ENCODE measurements at places on chromosomes 11 and 22. TPM values are rescaled to one million over a fixed set of nuclear protein-coding genes. Genes with fewer than 3 reads are reported as not detected.

The KCNQ1 gene
- total RNA-seq, result 334 TPM

The UPB1 gene
- total RNA-seq, result 0.61 TPM

The MMP12 gene
- total RNA-seq, result not detected

DNA sequence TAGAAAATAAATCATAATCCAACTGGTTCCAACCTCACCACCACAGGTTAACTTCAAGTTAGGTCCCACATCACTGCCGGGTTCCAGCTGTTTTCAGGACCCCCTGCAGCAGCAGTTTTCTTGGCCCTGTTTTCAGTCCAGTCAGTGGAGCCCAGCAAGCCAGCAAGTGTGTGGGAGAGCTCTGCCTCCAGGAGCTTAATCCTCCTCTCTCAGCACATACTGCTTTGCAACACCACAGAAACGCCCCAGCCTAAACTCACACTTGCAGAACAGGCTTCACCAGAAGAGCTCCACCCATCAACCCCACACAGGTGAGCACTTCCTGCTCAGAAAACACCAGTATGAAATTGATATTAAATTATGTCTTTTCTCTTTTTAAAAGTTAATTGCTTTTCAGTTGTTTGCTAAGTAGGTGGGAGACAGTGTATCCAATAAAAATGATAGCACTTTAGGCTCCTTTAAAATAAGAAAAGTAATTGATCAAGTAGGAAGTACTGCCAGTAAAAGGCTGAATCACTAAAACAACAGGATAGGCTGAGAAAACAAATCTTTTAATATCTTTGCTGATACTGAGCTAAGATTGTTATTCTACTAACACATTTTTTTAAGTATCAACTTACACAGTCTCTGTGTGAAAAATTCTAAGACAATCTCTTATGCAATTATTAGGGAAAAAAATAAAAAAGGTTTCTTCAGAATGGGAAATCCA, 81.5 kb upstream of the TP53AIP1 start:
- no peak overlapping the region for H3K27ac ChIP-seq
- H3K4me1 ChIP-seq, result peaks cover 21% of the 10 kb centered on the region
- DNase-seq, result no peak
- no peaks in the 10 kb centered on the region for H3K36me3 ChIP-seq
- no peaks in the 10 kb centered on the region for H3K27me3 ChIP-seq
- H3K4me3 ChIP-seq, result no peak overlapping the region

GRCh38 chr22:20205964-20206708, 55.3 kb upstream of the CCDC188 start:
- peak overlapping the region; percentile 18 for H3K4me3 ChIP-seq
- H3K36me3 ChIP-seq, result no peaks in the 10 kb centered on the region
- peak; percentile 35 for DNase-seq
- no peaks in the 10 kb centered on the region for H3K27me3 ChIP-seq
- peaks cover 23% of the 10 kb centered on the region for H3K4me1 ChIP-seq
- H3K27ac ChIP-seq, result no peak overlapping the region

DNA sequence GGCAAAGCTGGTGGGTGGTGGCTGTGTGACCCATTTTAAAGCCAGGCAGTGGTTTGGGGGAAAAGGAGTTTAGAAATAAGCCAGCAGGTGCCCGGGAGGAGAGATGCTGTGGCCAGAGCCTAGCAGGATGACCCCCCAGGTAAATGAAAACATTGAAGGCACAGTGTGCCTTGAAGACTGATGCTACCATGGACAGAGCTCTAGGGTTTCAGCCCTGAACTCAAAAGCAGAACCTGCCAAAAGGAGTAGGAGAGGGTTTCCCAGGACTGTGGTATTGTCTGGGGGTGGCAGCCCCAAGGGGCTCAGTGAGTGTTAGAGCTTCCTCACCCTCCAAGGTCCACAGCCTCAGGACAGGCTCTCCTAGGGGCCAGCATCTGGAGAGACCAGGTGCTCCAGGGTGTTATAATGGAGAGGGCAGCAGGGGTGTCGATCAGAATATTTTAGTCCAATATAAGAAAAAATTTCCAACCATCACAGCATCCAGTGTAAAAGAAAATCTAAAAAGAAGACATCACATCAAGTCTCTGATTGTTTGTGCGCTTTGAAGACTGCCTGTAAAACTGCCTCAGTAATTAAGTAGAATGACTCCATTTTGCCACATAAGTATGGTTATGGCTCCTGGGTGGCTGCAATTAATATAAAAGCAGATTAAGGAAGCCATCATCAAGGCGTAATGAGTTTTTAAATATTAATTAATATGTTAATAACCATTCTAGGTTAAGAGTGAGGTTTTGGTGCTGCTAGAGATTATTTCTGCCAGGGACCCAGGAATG, 88.6 kb upstream of the LMO1 start:
- DNase-seq, result no peak
- no peaks in the 10 kb centered on the region for H3K36me3 ChIP-seq
- no peak overlapping the region for H3K4me3 ChIP-seq
- H3K4me1 ChIP-seq, result no peaks in the 10 kb centered on the region

- H3K27me3 ChIP-seq, result no peaks in the 10 kb centered on the region
- H3K36me3 ChIP-seq, result no peaks in the 10 kb centered on the region
- peak; percentile 99 for DNase-seq
- H3K27ac ChIP-seq, result no peak overlapping the region
- peaks cover 16% of the 10 kb centered on the region for H3K4me1 ChIP-seq
These were observed 8.2 kb upstream of the CCDC88B start for GRCh38 chr11:64331569-64332371.

DNA sequence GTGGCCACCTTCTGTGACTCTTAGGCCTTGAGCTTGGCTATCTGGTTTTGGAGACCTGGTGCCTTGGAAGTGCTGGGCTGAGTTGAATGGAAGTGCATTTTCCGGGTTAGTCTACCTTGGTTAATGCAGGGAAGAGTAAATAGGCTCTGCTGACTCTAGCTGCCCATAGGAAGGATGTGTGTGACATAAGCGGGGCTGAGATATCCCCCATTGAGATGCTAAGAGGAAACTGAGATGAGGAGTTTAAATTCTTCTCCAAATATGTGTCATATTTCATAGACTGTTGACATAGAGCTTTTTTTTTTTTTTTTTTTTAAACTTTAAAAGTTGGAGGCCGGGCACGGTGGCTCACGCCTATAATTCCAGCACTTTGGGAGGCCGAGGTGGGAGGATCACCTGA, 30.8 kb downstream of the ZNRF3 start:
- no peaks in the 10 kb centered on the region for H3K27me3 ChIP-seq
- no peaks in the 10 kb centered on the region for H3K36me3 ChIP-seq

DNA sequence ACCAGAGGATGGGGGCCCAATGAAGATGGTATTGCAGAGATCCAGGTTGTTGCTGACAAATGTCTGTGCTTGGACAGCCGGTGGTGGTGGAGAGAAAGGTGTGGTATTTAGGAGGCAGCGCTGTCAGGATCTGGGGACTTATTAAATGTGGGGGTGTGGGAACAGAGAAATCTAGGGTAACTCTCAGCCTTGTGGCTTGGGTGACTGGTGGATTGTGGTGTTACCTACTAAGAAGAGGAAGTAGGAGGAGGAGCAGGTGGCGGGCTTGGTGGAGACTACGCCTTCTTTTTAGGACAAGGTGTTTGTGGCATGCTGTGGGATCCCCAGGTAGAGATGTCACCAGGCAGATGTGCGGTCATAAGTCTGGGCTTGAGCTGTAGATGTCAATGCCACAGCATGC, 144.0 kb downstream of the GRIK4 start:
- no peak overlapping the region for H3K27ac ChIP-seq
- no peaks in the 10 kb centered on the region for H3K27me3 ChIP-seq
